ENCODE measurements at places on chromosomes 2 and 18.

GRCh38 chr2:221422516-221423209 lies 149.4 kb downstream of the EPHA4 start:
- no peak for DNase-seq

DNA sequence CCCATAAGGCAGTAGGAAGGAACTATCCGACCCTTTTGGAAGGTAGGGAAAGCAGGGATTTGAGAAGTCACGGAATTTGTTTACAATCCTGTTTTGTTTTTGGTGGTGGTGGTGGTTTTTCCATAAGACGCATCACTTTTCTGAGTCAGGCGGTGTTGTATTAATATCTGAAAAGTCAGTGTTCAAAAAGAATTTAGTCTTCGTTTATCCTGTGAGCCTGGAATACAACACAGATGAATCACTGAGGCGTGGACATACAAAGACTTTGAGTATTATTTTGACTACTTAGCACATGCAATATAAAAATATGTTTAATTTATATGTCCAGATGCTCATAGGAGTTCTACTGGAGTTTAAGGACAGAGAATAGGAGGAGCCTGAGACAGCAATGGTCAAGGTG lies 785 bp downstream of the ZNF892 start:
- DNase-seq = no peak

DNA sequence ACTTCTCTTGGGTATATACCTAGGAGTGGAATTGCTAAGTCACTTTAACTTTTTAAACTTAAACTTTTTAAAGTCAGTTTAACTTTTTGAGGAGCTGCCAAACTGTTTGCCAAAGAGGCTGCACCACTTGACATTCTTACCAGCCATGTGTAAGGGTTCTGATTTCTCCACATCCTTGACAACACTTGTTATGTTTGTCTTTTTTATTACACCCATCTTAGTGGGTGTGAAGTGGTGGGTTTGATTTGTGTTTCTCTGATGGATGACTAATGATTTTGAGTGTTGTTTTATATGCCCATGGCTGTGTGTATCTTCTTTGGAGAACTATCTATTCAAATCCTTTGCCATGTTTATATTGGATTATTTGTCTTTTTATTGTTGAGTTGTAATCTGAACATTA lies 13.6 kb downstream of the ASAP2 start:
- DNase-seq = no peak

DNA sequence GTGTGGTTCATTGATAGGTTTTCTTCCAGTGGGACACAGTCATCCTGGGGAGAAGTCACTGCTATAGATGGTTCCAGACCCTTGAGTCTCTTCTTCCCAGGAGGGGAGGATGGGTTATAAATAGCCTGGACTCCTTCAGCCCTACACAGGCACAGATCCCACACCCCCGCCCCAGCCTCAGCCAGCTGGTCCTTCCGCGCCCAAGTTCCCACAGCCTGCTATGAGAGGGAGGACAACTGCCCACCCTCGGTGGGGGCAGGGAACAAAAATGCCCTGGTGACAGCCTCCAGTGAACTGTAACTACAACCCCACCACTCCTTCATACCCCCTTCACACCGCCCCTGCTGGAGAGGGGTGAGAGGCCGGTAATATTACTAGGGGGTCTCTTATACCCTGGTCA lies 3.2 kb downstream of the ZBTB7C start:
- DNase-seq = no peak

GRCh38 chr18:21686282-21687105 lies 18.1 kb downstream of the ABHD3 start:
- DNase-seq = no peak

- no peak for DNase-seq
Observed at GRCh38 chr2:64267699-64268098, 123.5 kb upstream of the PELI1 start.

- no peak for DNase-seq
Observed at GRCh38 chr2:23745068-23745725, 181.7 kb downstream of the ATAD2B start.

DNA sequence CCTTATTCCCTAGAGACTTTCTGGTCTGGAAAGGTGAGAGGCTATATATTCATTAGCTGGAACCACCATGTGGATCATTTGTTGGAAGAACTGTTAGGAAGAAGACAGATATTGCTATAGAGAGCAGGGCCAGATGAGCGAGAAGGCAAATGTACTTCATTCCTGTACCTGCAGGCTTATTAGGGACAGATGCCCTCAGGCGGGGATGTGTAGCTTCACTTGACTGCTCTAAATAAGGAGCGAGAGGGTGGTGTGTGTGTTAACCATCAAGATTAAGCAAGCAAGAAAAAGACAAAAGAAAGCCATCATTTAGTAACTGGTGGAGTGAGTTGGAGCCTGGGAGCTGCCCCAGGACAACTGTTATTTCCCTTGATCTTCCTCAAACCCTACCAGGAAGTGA lies 36.4 kb downstream of the NEDD4L start:
- no peak for DNase-seq

DNA sequence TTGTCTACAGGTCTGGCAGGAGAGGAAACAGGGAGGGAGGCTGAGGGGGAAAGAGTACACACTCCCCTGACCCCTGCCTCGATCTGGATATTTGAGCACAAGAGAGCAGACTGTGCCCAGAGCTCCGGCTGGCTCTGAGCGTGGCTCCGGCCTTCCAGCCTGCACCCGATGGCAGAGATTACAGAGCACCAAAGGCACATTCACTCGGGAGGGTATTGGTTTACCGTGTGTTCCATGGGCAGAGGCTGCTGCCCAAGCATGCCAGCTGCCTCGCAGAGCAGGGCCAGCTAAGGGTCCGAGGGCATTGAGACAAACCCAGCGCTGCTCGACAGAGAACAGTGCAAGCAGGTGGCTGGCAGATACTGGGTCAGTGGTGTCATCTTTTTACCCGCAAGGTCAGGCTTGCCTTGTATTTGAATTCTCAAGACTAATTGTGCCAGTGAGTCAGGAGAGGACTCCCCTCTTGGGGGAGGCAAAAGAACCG lies 132.2 kb downstream of the TNS1 start:
- DNase-seq = no peak

- no peak for DNase-seq
Observed at GRCh38 chr2:151713291-151713903, 20.9 kb downstream of the NEB start.

- no peak for DNase-seq
Observed at GRCh38 chr2:24618144-24618543, 127.1 kb downstream of the NCOA1 start.

GRCh38 chr2:68726100-68726499 lies 8.5 kb upstream of the ARHGAP25 start:
- DNase-seq = no peak

DNA sequence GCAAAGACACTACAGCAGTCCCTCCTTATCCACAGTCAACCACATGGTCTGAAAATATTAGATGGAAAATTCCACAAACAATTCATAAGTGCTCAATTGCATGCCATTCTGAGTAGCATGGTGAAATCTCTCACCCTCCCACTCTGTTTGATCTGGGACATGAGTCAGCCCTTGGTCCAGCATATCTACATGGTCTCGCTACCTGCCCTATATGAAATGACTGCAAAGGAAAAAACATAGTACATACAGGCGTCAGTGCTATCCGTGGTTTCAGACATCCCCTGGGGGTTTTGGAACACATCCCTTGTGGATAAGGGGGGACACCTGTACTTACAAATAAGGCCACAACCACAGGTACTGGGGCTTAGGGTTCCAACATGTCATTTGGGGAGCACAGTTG lies 73.7 kb downstream of the CABLES1 start:
- DNase-seq = no peak

DNA sequence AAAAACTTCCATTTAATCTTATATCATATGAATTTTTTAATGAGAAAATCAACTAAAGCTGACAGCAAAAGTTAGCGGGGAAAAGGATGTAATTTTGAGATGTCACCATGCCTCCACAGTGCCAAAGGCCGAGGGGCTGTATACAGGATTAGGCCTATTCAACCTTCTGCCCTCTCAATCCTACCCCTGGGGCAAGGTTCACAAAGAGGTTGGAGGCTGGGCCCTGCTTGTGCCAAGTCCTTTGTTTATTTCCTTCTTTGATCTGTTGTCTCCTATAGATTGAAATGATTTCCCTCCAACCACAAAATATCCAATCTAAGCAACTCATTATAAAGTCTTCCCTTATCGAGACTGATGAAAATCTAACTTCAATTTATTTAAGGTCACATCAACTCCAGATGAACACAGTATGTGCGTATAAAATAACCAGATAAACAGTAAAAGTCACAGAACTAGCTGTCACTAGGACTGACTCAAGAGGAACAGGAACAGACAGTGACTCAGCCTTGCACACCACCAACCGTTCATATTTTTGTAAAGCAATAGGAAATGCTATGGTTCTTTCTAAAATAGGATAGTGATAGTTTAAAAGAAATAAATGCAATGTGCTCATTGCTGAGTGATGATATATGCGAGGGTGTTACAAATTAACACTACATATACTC lies 95.8 kb downstream of the SLC25A12 start:
- peak; percentile 21 for DNase-seq

- no peak for DNase-seq
Observed at GRCh38 chr2:107743274-107743673, 83.4 kb upstream of the RGPD4 start.

DNA sequence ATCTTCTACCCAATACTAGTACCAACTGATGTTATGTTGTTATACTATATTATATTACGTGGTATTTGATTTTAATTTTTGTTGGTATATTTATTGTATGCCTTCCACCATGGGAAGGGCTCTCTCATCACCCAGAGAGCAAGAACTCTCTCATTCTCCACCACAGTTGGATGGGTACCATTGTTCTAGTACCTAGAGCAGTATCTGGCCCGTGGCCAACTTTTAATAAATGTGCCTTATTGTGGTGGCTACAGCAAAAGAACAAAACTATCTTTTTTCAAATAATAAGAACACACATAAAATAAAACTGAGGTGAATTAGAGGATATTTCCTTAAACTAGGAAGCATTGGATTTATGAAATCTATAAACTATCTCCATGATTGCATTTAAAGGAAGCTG lies 71.8 kb downstream of the PID1 start:
- DNase-seq = no peak

GRCh38 chr2:36912695-36913094 lies 53.6 kb downstream of the STRN start:
- no peak for DNase-seq

- DNase-seq = no peak
Observed at GRCh38 chr18:11669271-11669947, 19.7 kb upstream of the GNAL start.

DNA sequence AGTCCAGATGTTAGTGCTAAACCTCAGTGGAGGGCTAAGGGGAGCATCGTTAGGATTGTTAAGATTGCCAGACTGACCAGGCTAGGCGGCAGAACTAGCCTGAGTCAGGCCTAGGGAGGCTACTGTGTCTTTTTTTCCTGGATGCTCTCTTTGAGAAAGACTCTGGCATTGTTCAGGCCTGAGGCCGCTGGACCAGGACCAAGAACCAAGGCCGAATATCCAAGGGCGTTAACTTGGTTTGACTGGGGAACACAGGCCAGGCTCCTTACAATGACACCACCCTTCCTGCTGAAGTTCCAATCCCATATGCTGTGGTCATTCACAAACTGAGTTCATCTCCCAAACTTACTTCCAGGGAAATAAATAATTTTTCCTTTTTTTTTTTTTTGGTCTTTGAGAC lies 10.6 kb downstream of the HTRA2 start:
- no peak for DNase-seq

DNA sequence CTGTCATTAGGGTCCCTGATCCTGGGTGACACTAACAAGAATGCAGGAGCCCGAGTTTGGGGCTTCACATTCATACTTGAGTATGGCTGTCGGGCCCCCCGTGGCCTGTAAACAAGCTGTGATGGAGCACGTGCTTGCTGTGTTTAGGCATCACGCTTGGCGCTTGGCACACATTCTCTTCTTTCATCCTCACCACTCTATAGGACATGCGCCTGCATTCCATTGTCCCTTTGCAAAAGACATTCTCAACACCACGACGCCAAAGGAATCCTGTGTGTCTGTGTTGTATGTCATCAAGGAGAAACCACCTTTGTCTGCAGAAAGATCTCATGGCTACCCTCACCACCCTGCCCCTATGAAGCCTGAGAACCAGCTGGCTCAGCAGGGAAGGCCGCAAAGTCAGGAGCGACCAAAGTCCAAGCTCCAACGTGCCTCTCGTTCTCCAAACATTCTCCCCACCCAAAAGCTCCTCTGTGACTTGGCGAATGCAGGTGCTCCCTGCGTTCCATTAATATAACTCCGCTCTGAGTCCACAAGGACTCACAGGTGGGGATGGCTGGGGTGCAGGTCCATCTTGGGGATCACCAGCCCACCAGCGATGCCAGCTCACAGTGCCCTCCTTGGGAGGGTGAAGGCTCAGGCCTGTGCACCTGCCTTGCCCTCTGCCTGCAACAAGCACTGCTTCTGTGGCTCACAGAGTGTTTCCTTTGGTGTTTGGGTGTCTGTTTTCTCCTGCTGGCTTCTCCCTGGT lies 6.2 kb upstream of the PER2 start:
- DNase-seq = no peak

DNA sequence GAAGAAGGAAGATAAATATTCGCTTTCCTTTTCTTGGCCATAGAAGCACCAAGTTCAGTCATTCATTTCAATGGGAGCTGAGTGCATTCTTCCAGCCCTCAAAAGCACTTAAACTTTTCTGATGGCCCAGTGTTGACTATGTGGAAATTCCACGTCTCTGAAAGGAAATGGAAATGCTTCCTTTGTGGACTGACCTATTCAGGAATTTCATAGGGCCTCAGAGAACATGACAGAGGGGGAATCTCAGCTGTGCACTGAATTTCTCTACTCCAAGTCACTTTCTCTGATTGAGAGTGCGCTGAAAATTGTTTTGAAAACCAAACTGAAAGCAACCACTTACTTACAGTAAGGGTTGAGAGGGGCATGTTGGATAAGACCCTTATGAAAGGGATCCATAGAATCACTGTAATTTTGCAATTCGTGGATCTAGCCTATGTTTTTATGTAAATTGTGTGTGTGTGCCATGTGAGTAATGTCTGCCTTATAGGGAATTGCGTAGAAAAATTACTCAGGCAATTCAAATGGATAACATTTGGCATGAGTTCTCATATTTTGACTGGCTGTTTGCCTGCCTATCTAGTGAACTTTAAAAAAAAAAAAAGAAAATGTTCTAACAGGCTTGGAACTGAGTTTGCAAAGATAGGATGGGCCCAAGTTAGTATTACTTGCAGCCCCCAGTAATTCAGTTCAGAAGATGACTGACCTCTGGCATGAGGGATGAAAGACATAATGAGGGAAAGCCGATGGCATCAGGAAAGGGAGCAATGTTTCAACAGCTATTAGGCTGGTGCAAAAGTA lies 437.0 kb downstream of the PTPRM start:
- no peak for DNase-seq

GRCh38 chr2:110816404-110817365 lies 84.3 kb downstream of the ACOXL start:
- no peak for DNase-seq

DNA sequence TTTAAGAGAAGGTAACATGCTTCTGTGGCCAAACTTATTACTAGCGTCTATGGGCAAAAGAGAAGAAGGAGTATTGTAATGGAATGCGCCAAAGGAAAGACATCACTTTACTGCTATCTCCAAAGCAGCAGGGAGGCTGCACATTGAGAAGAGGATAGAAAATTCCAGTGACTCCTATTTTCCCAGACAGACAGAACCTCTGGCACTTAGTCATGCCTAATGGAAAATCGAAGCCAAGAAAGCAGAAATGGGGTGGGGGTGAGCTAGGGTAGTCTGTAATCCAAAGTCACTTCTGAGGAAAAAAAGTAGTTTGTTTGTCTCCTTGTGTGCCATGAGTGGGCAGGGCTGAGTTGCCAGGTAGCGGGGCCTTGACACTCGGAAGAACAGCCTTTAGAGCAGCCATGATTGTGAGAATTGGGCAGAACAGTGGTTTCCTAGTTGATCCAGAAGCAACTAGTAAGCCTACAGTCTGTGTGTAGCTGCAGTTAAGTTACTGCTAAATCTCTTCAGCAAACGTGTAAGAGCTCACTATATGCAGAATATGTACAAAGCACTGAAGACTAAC lies 79.4 kb upstream of the FOSL2 start:
- no peak for DNase-seq

Data from GM04504 (cell line).